ENCODE measurements at places on chromosomes 11 and 22.

GRCh38 chr11:117638911-117639543, 158.0 kb downstream of the DSCAML1 start:
- DNase-seq: no peak

DNA sequence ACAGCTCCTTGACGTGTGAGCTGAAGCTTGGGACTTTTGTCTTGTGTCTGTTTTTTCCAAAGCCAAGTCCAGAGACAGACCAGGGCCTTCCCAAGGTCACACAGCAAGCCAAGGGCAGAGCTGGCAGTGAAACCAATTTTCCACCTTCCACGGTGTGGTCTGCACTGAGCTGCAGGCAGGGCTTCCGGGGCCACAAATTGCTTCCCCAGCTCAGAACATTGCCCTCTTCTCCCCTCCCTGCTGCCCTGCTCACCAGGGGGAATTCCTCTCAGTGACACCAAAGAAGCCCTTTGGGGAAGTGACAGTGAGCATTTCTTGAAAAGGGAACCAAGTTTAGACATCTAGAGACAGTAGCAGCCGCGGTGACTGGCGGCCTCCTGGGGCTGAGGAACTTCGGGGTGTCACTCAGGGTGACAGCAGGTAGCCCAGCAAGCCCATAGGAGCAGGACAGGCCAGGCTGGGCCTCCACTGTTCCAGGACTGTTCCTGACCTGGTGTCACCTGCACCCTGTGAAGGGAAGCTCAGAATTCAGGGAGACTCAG, 9.2 kb downstream of the FXYD2 start:
- DNase-seq: no peak

DNA sequence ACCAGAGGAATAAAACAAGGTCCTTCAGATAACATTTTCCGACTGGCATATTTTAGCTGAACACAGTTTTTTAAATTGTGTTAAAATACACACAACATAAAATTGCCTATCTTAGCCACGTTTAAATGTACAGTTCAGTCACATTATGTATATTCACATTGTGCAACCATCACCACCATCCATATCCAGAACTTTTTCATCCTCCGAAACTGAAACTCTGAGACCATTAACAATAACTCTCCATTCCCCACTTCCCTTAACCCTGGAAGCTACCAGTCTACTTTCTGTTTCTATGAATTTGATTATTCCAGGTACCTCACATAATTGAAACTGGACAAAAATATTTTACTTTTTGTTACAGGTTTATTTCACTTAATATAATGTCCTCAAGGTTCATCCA, 213.3 kb downstream of the ETS1 start:
- no peak for DNase-seq

DNA sequence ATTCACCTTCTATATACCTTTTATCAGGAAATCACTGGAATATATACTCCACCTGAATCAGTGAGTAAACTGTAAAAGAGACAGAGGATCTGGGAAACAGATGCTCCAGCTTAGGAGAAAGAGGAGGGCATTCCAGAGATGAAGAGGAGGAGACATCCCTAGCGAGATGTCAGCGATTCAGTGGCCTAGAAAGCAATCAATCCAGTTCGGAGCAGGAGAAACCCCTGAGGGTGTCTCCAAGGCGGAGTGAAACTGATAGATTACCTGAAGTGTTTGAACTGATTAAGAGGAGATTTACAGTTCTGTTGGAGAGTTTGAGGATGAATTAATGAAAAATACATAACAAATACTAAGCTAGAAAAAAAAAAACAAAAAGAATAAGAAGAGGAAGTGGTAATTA, 24.5 kb upstream of the TNRC6B start:
- no peak for DNase-seq

- DNase-seq: no peak
Observed at GRCh38 chr22:23125512-23126103, 16.2 kb downstream of the RSPH14 start.

- DNase-seq: no peak
Observed at GRCh38 chr22:23120415-23120899, 21.3 kb downstream of the RSPH14 start.

DNA sequence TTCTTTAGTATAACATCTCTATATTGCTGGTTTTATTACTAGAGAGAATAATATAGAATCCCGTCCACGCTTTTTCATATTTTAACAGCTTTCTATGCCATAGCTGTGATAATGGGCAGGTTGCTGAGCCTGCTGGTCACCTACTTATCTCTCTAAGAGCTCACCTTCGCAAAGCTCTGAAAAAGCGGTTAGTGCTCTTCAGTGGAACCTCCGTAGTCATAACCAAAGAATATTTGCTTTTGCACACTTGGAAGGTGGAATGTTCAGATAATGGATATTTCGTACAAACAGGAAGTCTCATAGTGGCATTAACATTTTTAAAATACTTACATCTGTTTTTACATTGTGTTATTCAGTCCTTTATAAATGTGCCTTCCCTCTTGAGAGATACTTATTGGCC, 388.9 kb upstream of the ANO3 start:
- no peak for DNase-seq

DNA sequence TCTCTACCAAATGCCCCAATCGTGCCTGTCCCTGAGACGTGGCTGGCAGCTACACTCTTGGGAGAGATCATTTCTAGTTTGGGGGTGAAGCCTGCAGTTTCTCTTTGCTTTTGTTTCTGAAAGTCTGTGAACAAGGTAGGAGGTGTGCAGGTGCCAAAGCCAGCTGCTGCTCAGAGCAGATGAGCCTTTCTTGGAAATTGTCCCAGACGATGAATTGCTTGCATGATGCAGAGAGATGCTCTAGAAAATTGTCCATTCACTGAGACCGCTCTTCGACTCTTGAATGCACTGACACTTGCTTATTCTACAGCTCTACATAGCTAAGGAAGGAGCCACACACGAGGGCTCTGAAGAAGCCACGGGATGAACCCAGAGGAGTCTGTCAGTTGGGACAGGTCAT, 225.6 kb upstream of the E2F8 start:
- DNase-seq: no peak

- DNase-seq: no peak
Observed at GRCh38 chr11:64865286-64866172, 12.9 kb downstream of the EHD1 start.

- DNase-seq: no peak
Observed at GRCh38 chr11:85750646-85751045, 60.3 kb downstream of the SYTL2 start.

- no peak for DNase-seq
Observed at GRCh38 chr11:31141789-31142188, 227.8 kb downstream of the DCDC1 start.
